Omental fat pad (tissue), 4 donors: ENCODE measurements at places on chromosomes 7 and 10. TPM values are rescaled to one million over a fixed set of nuclear protein-coding genes. Genes with fewer than 3 reads are reported as not detected.

The NPC1L1 gene
- 0.65 TPM for total RNA-seq

The OPALIN gene
- total RNA-seq: not detected

The SAMD9L gene
- total RNA-seq: 11.0 TPM

The CALML5 gene
- not detected for total RNA-seq

The NPSR1 gene
- not detected for total RNA-seq

The ERVW-1 gene
- not detected for total RNA-seq

The C10orf105 gene
- total RNA-seq: 0.16 TPM

The CYP2C8 gene
- not detected for total RNA-seq

The OR2A12 gene
- total RNA-seq: not detected

The BAIAP2L1 gene
- total RNA-seq: 3.4 TPM

The GARIN1A gene
- 2.8 TPM for total RNA-seq

The SVOPL gene
- total RNA-seq: not detected

The NEURL1 gene
- 0.12 TPM for total RNA-seq
